Liver (tissue), 10 donors: ENCODE measurements at places on chromosomes 4 and X.

DNA sequence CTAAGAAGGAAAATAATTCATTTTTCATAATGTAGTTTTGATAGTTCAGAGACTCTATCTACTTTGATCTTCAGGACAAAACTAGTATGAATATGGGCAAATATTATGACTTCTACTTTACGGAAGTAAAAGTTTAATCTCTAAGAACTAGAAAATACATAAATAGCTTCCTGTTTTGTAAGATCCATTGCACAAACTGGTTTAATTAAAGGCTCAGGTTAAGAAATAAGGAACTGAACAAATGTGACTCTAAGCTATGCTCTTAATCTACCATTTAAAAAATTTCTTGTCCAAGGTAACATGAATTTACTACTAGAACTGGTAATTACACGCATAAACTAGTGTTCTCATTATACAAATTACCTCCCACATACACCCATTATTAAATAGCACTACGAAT lies 360.6 kb downstream of the INPP4B start:
- DNase-seq, result no peak

DNA sequence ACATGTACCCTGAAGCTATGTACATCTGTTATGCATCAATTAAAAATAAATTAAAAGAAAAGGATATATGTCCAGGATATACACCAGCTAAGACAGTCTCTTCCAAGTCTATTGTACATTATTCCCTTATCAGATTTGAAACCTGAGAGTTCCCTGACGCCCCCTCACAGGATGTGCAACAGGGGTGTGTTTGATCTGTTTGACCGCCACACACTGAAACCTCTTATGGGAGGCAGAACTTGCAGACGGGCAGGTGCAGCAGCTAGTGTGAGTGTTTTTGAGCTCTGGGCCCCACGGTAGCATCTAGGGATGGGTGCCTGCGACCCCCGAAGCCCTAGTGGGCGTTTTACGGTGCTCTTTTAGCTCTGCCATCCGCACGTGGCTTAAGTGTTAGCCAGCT lies 4.7 kb downstream of the XG start:
- DNase-seq, result no peak

DNA sequence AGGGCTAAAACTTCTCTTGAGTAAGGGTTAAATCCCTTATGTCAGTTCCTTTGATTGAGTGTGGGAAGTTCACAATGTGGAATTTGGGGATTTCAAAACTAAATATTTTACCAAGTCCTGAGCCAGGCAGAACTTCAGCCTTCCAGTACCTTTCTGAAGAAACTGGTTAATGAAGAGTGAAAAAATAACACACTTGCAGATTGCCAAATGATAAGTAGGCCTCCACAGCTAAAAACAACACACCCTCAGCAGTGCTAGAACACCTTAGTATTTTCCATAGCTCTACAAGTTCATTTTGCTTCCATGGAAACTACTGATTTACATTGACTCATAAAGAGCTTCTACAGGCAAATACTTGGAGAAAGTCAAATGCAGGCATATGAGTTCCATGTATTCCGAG lies 326.8 kb downstream of the ZNF674 start:
- no peak for DNase-seq

DNA sequence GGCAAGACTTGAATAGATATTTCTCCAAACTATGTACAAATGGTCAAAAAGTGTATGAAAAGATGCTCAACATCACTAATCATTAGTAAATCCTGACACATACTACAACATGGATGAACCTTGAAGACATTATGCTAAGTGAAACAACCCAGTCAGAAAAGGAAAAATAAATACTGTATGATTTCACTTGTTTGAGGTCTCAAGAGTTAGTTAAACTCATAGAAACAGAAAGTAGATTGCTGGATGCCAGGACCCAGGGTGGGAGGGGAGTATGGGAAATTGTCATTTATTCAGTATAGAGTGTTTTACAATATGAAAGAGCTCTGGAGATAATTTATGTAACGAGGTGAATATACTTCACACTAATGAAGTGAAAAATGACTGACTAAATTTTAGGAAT lies 32.4 kb downstream of the PRMT9 start:
- DNase-seq, result no peak
